ENCODE measurements at places on chromosomes 16 and 17.
A peak's percentile ranks its signal among the peaks of the same experiment; 100 is the strongest.

GRCh38 chr17:64158831-64159590, 29.1 kb upstream of the ERN1 start:
- DNase-seq, result no peak

- no peak for DNase-seq
These were observed 17.3 kb downstream of the BPTF start for GRCh38 chr17:67842648-67843047.

GRCh38 chr17:2122641-2123302, 67.9 kb downstream of the HIC1 start:
- DNase-seq, result no peak

GRCh38 chr17:44757045-44757917, 1.5 kb upstream of the ADAM11 start:
- no peak for DNase-seq

DNA sequence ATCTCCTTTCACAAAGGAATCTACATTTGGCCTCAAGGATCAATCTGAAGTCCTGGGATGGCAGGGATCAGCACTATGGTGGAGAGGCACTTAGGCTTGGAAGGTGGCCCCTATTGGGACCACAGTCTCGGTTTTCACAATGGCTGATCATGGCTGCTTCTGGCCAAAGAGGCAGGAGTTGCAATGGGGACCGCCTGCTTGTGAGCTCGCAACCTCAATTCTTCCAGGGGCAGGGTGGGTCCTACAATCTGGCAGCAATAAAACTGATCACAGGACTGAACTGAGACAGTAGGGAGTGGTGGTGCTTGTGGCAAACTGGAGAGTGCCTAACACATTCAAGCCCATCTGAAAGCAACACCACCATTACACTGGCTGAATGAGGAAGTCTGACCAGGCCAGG, 83.1 kb downstream of the NETO2 start:
- DNase-seq, result no peak

- no peak for DNase-seq
These were observed 1.9 kb downstream of the TAX1BP3 start for GRCh38 chr17:3666516-3666915.

DNA sequence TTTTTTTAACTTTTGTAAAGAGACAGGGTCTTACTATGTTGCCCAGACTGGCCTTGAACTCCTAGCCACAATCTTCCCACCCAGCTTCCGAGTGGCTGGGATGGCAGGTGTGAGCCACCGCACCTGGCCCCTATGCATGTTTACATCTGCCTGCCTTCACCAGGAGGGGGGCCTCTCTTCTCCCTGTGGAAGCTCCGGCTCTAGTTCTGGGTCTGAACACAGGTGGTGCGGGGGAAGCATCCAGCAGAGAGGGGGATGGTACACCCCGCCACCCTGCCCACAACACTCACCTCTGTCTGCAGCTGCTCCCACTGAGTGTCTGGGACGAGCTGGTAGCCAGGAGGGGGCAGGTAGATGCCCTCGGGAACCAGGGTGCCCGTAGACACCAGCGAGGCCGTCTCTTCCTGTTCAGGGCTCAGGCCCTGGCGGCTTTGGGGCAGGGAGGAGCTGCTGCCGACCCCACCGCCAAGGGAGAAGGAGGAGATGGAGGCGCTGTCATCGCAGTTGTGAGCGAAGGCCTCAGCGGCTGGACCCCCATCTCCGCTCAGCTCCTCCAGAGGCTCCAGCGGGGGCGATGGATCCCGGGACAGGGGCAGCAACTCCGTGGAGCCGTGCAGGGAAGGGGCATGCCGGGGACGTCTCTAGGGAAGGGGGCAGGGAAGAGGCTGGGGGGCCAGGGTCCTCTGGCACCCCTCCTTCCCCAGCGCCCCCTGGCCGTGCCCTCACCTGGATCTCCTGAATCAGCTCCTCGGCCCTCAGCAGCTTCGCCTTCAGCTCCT, 10.9 kb downstream of the RABEP2 start:
- DNase-seq, result no peak

GRCh38 chr16:55572439-55572838, 6.0 kb downstream of the CAPNS2 start:
- no peak for DNase-seq

DNA sequence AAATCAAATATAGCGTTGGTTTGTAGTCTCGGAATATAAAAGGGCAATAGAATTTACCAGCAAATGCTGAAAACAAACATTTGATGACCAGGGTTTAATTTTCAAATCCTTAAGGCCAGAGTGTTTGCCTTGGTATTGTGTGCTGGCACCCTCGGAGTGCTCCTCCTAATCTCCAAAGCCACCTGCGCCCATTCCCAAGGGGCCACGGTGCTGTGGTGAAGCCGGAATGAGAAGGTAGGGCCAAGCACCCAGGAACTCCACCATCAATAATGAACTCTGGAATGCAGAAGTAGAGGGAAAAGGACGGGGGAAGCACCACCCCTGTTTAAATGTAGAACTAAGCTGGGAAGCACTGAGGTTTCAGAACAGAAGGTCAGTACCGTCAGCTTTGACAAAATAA, 51.9 kb downstream of the COG7 start:
- no peak for DNase-seq

- no peak for DNase-seq
These were observed 154.0 kb downstream of the TMEM132E start for GRCh38 chr17:34733333-34733732.

- no peak for DNase-seq
These were observed 55.3 kb downstream of the ZFPM1 start for GRCh38 chr16:88508376-88508867.

DNA sequence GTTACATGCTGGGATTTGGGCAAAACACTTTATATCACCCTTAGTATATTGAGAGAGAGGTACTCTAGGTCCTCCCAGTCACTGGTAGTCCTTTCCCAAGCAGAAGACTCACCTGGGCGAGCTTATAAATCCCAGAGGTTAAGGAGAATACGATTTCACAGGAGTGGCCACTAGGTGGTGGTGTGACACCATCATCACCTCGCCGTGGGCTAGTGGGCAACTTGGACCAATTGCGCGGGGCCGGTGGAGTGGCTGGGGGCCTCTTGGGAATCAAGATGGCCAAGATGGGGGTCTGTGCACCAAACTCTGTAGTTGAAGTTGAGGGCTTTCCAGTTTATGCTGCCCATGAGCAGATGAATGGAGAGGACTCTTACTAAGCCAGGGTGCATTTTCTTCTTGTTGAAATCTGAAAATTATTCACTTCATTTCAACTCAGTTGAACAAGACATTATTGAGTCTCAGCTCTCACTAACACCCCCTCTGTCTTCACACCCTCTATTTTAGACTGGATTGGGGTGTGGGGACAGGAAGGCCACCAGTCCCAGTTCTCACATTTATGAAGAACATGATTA, 38.2 kb upstream of the PIRT start:
- DNase-seq, result peak; percentile 18

- no peak for DNase-seq
These were observed 26.0 kb upstream of the PRKCA start for GRCh38 chr17:66276328-66276937.

GRCh38 chr16:88599825-88600538, 29.8 kb downstream of the ZC3H18 start:
- DNase-seq, result no peak

DNA sequence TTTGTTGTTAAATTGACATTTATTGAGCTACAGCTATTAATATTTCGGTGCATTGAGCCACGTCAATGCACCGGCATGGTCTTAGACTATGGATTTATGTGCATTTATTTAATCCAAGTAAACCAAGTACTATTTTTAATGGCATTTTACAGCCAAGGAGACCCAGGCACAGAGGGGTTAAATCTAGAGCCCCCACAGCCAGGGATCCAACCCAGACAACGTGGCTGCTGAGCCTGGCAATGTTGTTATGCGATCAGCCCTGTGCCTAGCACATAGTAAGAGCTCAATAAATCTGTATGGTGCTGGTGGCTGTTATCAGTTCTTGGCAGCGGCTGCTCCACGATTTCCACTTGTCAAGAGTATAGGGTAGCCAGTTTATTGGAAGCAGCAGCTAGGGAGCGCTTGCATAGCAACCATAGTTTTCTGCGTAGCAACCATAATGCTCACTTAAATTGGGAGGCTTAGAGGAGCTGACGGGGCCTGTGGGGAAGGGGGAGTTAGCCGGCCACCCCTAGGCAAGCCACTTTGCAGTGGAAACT, 541 bp upstream of the RBBP6 start:
- peak; percentile 85 for DNase-seq

- no peak for DNase-seq
These were observed 4.1 kb downstream of the DNAH2 start for GRCh38 chr17:7721612-7722011.

GRCh38 chr16:85601272-85601639, 11.9 kb upstream of the GSE1 start:
- no peak for DNase-seq

- no peak for DNase-seq
These were observed 62.5 kb downstream of the EMP2 start for GRCh38 chr16:10517868-10518267.

DNA sequence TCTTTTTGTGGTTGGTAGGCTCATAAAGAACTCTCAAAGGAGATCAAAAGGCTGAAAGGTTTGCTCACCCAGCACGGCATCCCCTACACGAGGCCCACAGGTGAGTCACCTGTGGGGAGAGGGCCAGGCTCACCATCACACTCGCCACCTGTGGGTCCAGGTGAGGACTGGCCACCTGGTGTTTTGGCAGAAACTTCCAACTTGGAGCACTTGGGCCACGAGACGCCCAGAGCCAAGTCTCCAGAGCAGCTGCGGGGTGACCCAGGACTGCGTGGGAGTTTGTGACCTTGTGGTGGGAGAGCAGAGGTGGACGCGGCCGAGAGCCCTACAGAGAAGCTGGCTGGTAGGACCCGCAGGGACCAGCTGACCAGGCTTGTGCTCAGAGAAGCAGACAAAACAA, 11.1 kb downstream of the GNPTG start:
- no peak for DNase-seq

GRCh38 chr17:47272491-47272890, 18.9 kb downstream of the ITGB3 start:
- no peak for DNase-seq

DNA sequence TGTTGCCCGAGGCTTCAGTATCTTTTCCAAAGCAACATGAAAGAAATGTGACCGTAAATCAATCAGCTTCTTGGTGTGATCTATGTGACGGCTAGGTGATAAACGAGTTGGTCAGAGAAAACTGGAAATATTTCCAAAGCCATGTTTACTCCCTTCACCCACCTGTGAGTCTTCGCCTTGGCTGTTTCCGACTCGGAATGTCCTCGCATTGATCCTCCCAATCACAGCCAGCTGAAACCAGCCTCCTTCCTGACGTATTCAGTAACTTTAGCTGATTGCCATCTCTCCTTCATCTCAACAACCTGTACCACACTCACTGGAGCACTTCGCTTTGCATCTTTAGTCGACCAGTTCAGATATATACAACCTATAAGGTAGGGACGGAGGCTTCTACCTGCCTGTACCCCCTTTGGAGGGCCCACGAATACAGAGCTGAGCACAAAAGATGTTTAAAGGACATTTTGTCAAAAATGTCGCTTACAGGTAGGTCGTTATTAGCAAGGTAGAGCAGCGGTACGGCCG, 705 bp downstream of the KRABD2 start:
- peak; percentile 39 for DNase-seq

DNA sequence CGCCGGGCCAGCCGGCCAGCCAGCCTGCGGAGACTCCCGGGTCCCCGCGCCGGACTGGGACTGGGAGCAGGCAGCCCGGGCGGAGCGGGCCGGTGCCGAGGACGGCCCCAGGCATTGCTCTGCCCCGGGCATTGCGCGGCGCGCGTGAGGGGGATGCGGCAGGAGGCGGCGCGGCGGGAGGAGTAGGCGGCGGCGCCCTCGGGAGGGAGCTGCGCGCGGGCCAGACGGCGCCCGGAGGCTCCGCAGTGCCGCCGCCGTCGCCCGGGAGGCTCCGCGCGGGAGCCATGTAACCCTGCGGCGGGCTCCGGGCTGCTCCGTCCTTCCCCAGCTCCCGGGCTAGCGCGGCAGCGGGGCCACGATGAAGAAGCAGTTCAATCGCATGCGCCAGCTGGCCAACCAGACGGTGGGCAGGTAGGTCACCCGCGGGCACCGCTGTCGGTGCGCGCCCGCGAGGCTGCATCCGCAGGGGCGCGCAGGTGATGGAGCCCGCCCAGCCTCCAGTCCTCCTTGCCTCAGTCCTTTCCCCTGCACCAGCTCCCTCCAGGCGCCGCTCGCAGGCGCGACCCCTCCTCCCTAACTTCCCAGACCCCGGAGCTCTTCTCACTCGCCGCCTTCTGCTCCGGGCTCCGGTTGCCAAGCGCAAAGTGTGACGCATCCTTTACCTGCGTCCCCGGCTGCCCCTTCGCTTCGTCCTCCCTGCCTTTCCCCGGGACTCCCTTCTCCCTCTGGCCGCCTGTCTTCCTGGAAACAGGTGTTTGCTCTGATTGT, at the start of gene ARHGAP44:
Gene ARHGAP44, plus strand, starts transcription at position 18 of the 768 bp plus-strand sequence. Its CDS starts 341 bp downstream, at position 359.
- peak; percentile 21 for DNase-seq

DNA sequence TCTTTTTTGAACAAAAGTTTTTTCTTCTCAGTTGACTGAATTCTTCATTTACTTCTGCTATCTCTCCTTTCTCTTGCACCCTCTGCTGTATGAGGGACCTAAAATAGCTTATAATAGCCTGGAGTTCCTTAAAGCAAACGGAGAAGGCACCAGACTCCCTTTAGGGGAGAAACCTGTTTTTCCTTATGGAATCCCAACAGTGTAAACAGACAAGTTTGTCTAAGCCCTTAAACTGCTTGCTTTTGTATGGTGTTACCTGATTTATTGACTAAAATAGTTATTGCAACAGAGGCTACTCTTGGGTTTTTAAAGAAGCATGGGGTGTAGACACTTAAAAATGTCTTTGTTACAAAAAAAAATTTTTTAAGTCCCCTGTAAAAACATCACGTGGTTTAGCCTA, 12.9 kb upstream of the TRIM25 start:
- DNase-seq, result no peak

DNA sequence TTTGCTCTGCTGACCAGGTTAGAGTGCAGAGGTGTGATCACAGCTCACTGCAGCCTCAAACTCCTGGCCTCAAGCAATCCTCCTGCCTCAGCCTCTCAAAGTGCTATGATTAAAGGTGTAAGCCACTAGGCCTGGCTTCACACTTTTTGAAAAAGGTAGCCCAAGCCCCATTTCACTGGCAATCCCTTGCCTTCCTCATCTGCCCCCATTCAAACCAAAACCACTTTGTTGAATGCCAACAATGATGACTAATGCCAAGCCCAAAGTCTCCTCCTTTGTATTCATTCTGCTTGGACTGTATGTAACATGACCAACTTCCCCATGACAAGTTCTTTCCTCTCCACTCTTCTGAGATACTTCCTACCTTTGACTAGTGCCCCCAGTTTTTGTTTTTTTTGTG, 33.1 kb downstream of the N4BP1 start:
- no peak for DNase-seq

GRCh38 chr17:77045441-77046041, 95.2 kb upstream of the SEC14L1 start:
- no peak for DNase-seq

- DNase-seq, result no peak
These were observed 157.8 kb downstream of the HS3ST3B1 start for GRCh38 chr17:14458724-14459123.
